ENCODE measurements at places on chromosomes 7 and 10.

- DNase-seq = no peak
Measured at GRCh38 chr7:86643561-86644281, at the start of gene GRM3. Gene GRM3 (plus strand): TSS chr7:86643909. CDS start chr7:86765146, 121,237 bp downstream.

GRCh38 chr10:30062582-30062981, 3.2 kb upstream of the JCAD start:
- no peak for DNase-seq

GRCh38 chr10:86317949-86318725, 48.5 kb downstream of the GRID1 start:
- DNase-seq = no peak

DNA sequence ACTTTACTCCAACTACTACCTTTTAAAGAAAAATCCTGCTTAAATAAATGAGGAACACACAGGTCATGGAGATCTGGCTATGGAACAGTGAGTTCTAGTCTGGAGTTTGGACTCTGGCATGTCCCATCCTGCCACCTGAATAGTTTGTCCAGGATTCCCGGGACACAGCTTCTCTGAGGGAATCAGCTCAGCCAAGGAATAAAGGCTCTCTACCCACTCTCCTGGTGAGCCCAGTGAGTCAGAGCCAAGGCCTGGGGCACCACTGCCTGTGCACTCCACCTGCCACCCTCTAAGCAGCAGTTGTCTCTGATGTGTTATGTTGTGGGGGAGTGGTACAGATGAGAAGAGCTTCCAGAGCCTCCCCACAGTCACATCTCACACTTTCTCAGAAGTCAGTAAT, 113.5 kb downstream of the HTR5A start:
- DNase-seq = no peak

DNA sequence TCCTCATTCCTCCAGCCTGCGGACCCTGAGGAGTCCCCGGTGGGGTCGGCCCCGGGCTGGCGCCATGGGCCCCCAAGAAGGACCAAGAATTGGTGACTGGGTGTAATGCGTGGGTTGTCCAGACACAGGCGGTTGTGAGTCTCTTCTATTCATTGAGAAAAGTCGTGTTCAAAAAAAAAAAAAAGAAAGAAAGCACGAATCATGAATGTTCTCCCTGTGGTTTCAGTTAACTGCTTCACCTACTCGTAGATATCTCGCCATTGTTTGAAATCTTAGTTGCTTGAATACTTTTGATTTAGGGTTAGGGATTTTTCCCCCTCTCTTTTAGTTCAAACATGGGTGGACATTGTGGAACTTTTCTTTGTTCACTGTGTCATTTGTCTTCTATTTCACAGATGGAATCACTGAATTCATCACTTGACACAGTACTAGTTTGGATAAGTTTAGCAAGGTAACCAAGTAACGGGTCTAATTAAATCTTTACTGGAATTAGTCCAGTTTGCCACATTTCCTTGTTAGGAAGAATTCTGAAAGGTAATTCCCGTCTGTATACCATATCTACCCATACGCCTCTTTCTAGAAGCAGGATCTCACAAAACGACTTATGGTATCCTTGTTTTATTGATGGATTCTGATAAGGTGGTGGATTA, 775 bp downstream of the STARD3NL start:
- peak; percentile 45 for DNase-seq

- DNase-seq = no peak
Measured at GRCh38 chr7:100882201-100882600, 7.3 kb downstream of the SRRT start.

DNA sequence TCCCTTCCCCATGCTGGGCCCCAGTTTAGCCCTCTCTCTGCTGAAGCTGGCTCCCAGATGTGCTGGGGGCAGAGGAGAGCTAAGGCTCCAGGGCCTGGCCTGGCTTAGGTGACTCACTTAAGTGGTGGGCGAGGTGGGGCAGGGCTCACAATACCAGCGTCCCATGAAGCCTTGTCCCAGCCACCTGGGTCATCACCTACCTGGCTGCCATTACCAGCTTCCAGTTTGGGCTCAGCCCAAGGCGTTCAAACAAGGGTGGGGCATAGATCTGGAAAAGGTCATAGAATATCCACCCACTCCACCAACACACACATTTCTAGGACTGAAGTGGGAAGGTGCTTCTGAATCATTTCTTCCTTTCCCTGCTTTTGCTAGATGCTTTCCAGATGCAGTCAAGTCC, 8.3 kb downstream of the KAZALD1 start:
- DNase-seq = no peak

GRCh38 chr7:47301105-47301477, 280.8 kb downstream of the TNS3 start:
- no peak for DNase-seq

DNA sequence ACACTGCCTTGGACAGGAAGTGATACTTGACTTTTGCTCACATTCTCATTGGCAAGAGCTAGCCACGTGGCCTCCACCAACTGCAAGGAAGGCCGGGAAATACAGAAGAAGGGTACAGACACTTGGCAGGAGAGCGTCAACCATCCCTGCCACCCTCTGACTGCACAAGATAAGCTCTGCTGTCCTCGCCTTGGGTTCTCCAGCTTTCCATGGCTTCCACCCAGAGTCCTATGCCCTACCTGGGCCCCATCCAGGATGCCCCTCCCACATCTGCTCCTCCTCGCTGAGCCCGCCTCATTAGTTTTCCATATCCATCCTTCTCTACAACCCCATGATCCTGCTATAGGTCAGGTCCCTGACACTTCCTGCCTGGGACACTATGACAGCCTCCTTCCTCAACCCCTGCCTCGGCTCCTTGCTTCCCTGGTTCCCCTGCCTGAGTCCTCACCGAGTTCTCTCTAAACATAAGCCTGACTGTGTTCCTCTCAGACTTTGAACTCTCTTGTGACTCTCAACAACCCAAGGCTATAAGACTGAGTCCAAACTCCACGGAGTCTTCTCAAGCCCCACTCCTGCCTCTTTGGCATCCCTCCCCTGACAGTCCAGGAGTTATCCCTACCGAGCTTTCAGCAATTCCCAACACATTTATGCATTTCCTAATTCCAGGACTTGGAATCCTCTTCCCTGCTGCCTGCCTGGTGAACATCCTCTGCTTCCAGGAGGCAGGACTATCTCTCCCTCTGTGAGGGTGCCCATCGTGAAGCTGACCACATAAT, 23.2 kb upstream of the GDF10 start:
- no peak for DNase-seq

- DNase-seq = no peak
Measured at GRCh38 chr10:130227883-130228282, 91.7 kb downstream of the GLRX3 start.

DNA sequence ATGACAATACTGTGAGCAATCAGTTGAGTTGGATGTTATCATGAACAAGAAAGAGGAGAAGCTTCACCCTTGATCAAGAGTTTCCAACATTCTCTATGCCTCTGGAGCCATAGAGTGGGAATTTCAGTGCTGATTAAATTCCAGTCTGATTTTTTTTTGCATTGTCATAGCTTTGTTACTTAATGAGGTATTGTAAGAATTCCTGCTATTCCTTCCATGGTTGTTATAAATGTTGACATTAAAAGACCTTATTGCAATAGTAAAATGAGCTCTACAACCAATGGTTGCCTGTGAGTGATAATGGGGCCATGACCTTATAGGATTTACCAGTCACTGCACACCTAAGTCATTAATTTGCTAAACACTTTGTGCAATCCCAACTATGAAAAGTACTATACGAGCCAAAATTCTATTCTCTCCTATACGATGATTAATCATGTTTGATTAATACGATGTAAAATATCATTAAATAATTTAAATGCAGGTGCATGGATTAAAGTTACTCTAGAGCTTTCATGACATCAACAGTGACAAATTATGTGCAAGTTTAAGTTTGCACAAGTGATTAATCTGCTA, 353.2 kb upstream of the KLF6 start:
- DNase-seq = no peak

GRCh38 chr7:22589641-22590201, 89.7 kb upstream of the STEAP1B start:
- no peak for DNase-seq

GRCh38 chr7:7114575-7115291, 67.6 kb upstream of the C1GALT1 start:
- DNase-seq = no peak

DNA sequence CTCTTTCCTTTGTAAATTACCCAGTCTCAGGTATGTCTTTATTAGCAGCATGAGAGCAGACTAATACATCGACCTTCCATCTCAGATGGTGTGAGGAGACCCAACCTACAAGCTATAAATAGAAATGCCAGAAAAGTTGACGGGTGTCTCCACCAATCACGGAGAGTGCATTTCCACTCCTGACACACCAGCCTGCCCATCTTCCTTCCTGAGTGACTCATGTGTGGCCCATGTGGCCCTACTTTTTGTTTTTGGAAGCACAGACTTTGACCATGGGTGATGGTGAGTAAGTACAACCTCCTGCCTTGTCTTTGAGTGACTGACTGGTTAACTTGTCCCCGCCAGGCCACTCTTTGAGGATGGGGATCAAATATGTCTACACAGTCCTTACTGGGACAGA, 147.0 kb downstream of the OAT start:
- DNase-seq = no peak

DNA sequence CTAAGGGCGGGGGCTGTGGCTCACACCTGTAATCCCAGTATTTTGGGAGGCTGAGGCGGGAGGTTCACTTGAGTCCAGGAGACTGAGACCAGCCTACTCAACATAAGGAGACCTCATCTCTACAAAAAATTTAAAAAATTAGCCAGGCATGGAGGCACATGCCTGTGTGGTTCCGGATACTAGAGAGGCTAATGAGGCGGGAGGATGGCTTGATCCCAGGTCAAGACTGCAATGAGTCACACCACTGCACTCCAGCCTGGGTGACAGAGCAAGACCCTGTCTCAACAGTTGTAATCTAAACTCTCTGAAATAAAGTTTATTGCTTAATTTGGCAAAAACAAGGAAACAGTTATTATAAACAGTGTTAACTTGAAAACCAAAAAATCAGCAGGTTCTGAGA, 123.3 kb downstream of the USP6NL start:
- no peak for DNase-seq

DNA sequence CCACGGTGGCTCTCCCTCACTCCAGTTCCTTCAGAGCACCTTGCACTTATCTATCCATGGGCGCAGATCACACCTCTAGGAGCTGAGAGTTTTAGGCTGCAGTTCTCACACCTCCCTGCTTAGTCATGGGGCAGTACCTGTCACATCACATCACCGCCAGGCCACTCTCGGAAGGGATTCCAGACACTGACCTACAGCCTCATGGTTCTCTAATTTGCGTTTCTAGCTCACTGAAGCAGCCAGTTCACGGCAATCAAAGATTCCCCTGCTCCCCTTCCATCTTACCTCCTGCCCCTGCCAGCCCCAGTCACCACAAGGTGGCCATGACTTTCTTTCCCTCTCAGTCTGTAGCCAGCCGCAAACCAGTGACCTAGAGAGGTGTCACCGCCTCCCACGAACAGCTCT, 34.2 kb downstream of the ADRB1 start:
- DNase-seq = no peak

DNA sequence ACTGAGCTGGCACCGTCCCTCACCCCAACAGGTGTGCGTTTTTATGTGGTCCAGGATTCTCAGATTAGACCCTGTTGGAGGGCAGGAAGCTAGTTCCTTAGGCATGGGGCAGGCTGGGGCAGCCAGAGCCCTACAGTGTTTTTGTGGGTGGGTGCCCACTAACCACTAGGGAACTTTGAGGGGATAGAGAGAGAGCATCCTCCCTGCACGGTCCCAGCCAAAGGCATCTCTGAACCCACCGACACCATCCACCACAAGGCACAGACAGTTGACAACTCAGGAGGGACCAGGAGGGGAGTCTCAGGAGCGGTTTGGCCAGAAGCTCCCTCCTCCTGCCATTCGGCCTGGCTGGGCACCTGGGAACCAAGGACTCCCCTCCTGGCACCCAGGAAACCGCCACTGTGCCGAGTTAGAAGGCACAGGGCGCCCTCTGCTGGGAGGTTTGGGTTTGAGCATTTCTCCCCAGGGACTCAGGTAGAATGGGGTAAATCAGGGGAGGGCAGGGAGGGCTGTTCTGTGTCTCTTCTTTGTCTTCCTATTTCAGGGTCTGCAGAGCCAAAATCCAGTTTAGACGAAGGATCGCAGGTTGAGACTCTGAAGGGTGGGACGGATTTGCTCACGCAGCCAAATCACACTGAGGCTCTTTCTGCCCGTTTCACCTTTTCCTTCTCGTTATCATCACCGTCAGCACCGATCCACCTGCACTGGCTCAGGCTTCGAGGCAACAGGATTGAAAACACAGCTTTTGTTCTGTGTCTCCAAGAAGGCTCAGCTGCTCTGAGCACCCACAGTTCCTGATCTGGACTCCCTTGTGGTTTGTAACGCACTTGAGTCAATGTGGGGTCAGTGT, 84.8 kb upstream of the COL13A1 start:
- peak; percentile 70 for DNase-seq

DNA sequence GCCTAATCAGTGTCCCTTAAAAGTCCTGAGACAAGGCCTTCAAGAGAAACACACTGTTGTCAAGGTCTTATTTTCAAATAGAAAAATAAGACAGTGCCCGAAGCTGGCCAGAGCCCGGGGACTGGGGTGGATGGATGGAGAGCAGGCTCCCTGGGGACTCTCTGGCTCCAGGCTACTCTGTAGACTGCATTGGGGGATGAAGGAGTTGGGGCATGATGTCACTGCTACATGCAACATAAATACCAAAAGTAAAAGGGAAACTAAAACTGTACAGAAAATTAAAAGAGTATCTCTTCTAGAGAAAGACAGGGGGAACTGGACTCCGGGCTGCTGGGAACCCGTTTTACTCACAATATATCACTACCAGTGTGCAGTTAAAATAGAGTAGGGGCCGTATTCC, 629.8 kb downstream of the KCNMA1 start:
- peak; percentile 56 for DNase-seq

GRCh38 chr10:96971324-96971723, 139.2 kb downstream of the LCOR start:
- no peak for DNase-seq

- no peak for DNase-seq
Measured at GRCh38 chr7:4025694-4026615, 656.1 kb upstream of the FOXK1 start.

DNA sequence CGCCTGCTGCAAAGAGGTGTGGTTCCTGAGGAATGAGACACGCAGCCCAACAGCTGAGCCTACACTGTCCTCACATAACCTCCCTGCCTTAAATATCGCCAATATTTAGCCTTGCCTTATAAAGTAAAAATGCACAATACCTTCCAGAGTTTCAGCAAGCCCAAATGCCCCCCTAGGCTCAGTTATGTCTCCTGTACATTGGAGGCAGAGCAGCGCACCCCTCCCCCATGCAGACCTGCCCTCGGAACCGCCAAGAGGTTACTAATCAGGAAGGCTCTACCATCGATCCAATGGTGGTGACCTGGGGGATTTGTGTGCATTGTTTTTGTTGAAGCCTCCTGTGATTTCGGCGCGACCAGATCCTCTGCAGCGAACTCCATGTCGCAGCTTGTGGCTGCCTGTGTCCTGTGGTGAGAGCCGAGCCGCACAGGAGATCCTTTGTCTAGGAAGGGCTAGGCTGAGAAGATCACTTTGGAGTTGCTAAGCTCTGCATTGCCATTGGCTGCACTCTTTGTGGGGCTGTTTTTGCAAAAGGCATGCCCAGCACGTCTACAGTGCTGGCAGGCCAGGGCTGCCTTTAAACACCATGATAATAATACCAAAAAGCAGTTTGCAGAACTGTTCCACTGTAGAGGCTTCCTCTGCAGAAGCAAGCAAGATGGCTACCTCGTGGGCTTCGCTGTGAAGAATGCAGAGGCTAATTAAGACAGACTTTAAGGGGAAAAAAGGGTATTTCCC, 40.1 kb downstream of the TET1 start:
- peak; percentile 18 for DNase-seq

GRCh38 chr7:142010952-142011548, 15.4 kb downstream of the MGAM start:
- no peak for DNase-seq
